Forelimb muscle (tissue), 1 donor: ENCODE measurements at places on chromosomes 5 and 9.

DNA sequence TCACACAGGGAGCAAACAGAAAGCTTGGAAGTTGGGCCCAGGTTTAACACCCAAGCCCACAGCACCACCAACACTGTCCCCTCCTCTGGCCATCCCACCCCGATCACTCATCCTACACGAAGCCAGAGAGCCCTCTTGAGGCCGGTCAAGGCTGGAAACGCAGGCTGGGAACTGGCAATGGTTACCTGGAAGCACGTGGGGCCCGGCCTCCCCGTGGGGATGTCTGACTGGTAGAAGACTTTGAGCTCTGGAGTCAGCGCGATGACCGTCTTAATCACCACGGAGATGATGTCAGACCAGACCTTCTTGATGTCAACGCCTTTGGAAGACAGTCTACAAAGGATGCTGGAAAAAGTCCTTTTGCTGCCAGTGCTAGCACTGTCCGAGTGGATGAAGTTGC is 104.1 kb downstream of the TTLL11 start:
- no peak for DNase-seq

- DNase-seq: no peak
Observed at GRCh38 chr5:99033014-99033900, 104.5 kb upstream of the CHD1 start.

DNA sequence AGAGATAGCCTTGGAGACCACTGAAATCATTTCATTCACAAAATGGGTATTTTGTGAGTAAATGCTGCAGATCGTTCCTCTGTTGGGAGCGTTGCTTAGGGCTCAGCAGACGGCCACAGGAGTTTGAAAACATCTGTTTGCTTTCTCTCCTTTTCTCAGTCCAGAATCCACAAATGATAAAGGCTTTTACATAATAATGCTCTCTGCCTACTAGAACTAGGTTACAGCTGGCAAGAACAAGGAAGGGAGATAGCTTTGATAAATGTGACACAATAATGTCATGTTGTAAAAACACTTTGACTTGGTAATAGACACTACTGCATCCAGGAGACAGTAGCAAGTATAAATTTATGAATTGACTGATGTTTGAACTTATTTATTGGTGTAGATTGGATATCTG is 1072.4 kb upstream of the CDH6 start:
- no peak for DNase-seq

DNA sequence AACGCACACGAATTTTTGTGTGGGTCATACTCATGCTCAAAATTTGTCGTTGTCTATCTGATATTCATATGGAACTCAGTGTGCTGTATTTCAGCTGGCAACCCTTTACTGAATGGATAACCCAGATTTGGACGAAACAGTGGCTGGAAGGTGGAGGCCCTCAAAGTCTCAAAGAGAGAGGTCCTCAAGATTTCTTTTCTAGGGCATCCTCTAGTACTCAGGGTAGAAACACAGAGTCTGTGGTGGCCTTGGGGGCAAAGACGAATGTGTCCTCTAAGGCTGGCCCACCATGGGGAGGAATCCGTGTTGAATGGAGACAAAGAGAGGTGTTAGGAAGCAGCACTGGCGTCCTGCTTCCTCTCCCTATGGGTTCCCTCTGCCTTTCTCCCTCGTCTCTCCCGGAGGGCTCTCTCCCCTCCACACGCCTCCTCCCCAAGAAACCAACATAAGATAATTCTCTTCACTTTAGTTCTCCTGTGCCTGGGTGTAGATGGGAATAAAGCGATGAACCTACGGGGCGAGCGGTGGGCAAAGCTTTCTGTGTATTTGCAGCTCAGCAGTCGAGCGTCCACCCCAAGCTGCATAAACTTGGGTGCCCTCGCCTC is 333.7 kb downstream of the CWC27 start:
- no peak for DNase-seq

DNA sequence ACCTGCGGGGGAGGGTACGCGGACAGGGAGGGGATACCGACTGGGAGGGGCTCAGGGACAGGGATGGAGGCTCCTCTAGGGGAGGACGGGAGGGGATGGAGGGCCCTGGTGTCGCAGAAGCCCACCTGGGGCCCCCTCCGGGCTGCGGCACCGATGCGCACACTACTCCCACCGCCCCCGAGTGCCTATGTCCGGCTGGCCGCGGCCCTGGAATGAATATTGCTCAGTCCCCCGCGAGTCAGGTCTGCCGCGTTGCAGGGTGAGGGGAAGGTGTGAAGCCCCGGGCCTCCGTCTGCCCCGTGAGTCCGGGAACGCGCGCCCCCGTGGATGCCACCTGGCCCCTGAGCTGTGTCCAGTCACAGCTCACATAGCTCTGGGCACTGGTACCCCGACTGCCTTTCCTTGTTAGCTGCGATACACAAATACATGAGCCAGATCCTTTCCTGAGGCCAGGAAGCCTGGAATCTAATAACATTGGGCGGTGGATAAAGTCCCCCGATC is 44.5 kb upstream of the PRSS3 start:
- DNase-seq: no peak

DNA sequence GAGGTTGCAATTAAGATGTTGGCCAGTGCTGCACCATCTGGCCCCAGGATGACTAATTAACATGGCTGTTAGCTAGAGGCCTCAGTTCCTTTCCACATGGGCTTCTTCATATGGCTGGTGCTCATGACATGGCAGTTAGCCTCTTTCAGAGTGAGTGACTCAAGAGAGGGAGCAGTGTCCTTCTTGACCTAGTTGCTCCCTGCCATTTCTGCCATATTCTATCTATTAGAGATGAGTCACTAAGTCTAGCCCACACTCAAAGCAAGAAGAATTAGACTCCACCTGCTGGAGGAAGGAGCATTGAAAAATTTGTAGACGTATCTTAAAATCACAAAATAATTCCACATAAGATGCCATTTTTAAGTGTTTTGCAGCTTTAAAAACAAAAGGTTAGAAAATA is 651.2 kb upstream of the CCNG1 start:
- DNase-seq: no peak

- DNase-seq: no peak
Observed at GRCh38 chr5:142779163-142779840, 9.1 kb downstream of the ARHGAP26 start.

DNA sequence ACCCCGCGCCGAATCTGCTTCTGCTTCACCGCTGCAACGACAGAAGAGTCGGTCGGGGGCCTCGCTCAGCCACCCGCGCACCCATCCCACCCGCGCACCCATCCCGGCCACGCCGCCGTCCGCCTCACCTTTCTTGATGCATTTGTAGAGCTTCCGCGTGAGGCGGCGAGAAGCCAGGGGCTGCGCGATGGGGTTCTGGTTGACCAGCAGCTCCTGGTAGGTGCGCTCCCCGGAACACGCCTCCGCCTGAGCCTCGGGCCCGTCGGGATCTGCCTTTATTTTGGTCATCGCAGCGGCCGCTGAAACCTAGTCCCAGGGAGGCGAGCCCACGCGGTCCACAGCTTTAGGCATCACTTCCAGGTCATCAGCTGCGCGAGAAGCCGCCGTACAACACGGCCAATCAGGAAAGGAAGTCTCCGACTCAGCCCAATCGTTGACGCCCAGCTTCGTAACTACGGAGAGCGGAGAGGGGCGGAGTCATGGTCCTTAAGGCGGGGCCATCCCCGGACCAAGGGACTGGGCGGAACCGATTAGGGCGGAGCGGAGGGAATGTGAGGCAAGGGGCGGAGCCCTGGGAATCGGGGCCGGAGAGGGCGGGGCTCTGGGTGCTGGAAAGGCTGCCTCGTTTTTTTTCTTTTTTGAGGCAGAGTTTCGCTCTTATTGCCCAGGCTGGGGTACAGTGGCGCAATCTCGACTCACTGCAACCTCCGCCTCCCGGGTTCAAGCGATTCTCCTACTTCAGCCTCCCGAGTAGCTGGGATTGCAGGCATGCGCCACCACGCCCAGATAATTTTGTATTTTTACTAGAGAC is at the start of gene NHP2:
Gene NHP2 (minus strand): TSS at position 356 of the 811 bp plus-strand sequence. CDS start 68 bp downstream, at position 288.
- peak; percentile 97 for DNase-seq

DNA sequence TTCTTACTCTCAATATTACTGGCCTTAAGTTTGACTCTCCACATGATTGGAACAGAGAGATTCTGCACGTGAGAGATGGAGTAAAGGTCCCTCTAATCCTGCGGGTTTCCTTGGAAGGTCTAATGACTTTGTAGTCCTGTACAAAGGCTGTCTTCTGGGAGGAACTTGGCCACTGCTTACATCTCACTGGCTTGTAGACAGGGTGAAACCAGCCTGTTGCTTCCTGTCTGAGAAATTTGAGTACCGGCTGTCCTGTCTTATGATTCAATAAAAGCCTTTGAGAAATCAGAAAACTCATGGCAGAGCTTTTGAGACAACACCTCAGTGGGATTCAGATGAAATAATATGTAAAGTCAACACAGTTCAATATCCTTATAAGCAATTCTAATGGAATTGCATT is 43.0 kb downstream of the IL31RA start:
- DNase-seq: no peak

DNA sequence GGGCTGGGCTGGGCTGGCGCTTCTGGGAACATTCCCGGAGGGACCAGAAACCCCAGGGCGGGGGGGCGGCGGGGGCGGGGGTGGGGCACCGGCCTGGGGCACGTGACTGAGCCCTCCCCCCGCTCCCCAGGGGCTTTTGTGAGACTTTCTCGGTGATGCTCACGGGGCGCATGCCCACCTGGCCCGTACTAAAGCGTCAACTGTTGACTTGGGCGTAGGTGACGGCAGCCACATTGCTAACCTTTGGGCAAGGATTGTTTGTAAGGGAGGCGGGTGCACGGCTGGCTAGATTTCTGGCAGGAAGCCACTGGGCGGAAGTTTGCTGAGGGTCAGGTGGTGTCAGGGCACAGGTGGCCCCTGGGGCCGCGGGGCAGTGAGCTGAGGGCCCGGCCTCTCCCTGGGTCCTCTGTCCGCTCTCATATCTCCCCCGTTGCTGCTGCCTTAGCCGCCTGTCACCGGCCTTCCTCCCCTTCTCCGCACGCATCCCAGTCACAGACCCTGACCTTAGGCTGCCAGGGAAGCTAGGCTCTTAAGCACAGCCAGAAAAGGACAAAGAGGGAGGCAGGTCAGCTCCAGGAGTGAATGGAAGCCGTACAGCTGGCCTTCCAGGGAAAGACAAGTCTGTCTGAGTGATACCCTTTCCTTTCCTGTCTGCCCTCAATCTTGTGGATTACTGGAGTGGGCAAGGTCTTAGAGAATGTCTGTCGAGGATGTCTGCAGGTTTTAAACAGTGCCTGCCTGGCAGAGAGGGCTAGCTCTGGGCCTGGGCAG is 812 bp downstream of the CACFD1 start:
- DNase-seq: no peak

DNA sequence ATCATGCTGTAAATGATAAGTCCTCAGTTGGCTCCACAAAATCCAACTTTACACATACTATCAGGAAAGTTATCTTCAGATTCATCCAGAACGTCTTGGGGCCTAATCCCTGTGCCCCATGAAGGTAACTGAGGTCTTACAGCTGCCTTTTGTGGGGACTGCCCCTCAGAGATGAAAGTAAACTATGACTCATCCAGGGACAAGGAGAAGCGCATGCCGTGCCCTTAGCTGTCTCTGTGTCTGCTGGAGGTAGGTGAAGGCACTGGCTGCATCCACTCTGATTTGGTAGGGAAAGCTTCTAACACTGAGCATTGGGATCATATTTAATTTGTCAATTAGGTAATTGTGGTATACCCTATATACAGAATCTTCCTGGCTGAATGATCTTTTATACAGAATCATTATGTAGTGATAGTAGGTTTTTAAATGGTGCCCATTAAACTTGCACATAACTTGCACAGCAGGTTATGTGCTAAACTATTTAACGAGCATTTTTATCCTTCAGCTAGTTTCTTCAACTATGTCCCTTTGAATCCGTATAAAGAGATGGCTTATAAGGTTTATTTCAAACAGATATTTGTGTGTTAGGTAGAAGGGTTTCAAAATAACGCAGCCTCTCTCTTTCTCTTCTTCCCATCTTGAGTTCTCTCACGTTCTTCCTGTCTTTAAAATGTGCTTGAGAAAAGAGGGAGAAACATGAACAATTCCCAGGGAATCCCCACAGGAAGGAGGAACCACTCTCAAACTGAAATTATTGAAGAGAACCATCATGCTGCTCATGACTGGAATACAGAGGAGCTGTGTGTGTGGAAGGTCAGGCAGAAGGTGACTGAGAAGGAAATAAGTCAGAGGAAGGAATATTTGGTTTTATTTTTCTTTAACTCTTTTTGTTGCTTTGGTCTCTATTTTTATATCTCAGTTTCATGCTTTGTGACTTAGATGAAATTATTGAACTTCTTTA is 250.9 kb downstream of the CD180 start:
- DNase-seq: no peak

- no peak for DNase-seq
Observed at GRCh38 chr9:110687497-110687896, 18.9 kb downstream of the MUSK start.

DNA sequence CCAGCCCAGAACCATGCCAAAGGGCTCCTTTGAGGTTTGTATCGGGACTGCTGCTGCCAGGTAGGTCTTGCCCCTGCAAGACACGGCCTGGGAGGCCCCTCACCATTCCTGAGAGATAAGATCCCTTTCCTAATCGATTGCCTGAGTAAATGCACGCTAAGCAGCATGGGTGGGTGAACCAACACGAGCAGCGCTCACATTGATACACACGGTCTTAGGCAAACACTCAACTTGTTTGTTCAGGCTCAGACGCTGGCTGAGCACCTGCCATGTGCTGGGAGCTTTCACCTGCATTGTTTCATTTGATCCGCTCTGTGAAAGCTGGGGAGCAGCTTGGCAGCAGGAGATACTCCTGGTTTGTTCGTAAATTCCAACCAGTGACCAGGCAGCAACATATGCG is 76.9 kb upstream of the NEURL1B start:
- no peak for DNase-seq

- DNase-seq: no peak
Observed at GRCh38 chr5:175483337-175483736, 5.0 kb downstream of the SFXN1 start.

DNA sequence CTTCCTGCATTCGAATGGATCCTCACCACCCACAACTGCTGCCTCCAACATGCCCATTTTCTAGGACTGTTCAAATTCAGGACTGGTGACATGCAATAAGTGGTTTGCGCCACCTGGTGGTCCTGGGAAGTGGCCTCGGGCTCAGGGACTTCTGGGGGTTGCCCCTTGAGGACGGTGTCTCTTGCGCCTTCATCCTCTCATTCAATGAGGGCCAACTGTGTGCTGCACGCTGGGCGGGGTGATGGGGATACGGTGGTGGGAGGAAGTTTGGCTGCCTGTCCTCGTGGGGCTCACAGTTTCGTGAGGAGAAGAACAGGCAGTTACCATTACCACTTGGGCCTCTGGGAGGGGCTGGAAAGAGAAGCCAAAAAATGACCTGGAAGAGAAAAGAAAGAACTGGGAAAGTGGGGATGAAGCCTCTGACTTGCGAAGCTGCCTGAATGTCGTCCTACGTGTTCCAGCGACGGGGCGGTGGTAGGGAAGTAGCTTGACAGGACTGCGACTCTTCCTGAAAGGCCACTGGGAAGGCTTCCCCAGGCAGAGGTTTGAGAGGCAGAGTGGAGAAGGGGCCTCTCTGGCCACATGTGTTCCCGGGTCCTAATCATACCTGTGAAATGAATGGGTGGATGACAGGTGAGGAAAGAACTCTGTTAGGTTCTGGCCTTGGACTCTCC is 49.0 kb downstream of the PSD2 start:
- no peak for DNase-seq

GRCh38 chr5:56070851-56071465 is 76.2 kb upstream of the IL6ST start:
- DNase-seq: peak; percentile 53
